ENCODE measurements at places on chromosomes 6 and 20.
A peak's percentile ranks its signal among the peaks of the same experiment; 100 is the strongest.

DNA sequence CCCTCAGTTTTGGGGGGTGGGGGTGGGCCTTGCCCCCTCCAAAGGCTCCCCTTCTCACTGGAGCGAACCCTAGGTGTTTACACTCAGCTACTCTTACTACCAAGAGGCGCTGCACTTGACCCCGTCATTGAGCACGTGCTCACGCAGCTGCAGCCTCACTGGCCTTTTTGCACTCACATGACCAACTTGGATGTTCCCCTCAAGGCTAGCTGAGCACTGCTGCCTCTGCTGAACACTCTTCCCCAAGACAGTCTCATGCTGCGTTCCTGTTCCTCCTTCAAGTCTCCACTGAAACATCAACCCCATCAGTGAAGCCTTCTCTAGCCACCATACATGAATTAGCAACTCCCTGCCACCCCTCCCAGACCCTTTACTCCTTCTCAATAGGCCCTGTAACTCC, 4.0 kb downstream of the SOD2 start:
- no peak for DNase-seq

DNA sequence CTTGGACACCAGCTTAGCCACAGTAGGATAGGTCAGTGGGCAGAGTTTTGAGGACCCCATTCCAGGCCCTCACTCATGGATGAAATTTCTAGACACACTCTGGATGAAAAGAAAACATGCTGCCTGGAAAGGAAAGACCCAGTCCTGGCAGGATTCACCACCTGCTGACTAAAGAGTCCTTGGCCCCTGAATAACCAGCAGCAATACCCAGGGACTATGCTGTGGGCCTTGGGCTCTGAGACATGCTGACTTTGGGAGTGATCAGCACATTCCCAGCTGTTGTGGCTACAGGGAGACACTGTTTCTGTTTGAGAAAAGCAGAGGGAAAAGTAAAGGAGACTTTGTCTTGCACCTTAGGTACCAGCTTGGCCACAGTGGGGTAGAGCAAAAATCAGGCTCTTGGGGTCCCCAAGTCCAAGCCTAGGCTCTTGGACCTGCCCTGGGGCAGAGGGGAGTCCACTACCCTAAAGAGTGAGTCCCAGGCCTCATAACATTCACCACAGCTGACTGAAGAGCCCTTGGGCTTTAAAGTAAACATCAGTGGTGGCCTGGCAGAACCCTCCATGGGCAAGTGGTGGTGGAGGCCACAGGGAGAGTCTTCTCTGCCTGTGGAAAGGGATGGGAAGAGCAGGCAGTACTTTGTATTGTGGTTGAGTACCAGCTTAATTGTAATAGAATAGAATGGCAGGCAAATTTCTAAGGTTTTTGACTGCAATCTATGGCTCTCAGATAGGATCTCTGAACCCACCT, 516.8 kb downstream of the BCKDHB start:
- DNase-seq, result no peak

GRCh38 chr6:34560366-34561226, 4.5 kb upstream of the SPDEF start:
- DNase-seq, result peak; percentile 28

DNA sequence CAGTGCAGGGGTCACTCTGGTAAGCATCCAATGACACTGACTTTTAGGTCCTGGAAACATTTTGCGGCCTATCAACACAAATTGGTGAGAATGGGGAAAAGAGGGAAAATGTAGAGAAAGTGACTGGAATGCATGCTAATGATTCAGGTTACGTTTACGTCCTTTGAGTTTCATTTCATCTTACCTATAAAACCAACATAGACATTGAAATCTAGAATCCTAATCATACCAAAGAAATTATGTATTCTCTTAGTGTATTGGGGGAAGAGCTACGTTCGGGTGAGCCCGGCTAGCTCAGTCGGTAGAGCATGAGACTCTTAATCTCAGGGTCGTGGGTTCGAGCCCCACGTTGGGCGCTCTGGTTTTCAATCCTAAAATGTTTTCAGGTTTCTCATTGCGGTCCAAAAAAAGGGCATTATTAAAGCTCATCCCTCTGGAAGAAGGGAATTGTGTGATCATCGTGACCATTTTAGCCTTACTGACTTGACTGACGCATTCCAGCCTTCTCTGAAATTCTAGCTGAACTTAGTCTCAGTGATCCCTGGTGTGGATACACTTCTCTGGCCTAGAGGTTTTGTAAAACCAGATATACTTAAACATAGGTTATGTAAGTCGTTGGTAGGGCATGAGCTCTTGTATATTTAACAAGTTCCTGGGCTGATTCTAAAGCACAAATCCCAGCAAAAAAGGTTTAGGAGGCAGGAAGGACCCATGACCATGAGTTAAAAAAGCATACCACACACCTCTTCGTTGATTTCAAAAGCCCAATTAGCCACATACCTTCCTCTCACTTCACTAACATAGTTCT, 18.3 kb downstream of the HMGN4 start:
- DNase-seq, result peak; percentile 46

DNA sequence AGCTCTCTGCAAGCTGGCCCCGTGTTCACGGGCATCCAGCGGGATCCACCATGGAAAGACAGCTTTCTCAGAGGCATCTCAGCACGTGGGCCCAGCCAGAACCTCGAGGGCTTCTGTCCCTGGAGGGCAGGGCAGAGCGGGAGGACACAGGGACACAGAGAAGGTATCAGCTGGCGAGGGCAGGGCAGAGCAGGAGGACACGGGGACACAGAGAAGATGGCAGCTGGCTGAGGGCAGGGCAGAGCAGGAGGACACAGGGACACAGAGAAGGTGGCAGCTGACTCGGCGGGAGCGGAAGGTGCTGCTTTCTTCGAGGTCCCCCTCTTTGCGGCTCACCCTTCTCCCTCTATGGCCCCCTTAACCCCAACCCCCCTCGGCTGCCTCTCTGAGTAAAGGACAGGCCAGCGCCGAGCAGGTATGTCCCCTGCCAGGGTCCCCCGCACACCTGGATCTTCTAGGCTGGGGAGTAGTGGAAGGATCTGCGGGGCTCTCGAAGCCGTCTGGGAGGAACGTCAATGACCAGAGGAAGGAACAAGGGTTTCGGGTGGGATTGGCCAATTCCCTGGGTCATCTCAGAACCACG, 28.9 kb upstream of the BHLHE23 start:
- peak; percentile 6 for DNase-seq

DNA sequence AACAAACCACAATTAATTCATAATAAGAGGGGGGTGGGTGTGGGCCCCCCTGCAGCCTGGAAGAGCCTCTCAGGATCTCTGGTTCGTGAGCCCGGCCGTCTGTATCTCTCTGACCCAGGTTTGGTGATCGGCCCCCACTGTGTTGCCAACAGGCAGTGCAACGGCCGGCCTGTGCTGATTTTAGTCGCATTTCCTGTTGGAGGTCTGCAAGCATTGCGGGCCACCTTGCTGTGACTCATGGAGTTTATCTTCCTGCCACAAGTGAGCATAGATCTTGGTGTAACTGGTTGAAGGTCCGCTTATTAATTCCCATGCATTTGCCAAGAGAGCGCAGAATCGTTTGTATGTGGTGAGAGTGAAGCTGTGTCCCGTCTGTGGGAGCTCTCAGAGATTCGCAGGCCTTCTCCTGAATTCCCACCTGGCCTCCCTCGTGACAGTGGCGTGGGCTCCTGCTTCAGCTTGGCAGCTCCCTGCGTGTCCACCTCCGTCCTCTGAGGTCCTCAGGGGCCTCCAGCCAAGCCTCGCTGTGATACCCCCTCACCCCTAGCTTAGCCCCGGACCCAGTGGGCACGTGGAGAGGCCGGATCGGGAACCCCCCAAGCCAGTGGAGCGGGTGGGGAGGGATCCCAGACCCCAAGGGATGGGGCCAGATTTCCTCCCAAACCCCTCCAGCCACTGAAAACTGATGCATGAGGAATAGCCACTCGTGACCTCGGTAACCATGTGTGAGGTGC, 269.8 kb downstream of the CDH4 start:
- DNase-seq, result no peak

- no peak for DNase-seq
These were observed 17.5 kb upstream of the NFATC2 start for GRCh38 chr20:51560042-51560441.

DNA sequence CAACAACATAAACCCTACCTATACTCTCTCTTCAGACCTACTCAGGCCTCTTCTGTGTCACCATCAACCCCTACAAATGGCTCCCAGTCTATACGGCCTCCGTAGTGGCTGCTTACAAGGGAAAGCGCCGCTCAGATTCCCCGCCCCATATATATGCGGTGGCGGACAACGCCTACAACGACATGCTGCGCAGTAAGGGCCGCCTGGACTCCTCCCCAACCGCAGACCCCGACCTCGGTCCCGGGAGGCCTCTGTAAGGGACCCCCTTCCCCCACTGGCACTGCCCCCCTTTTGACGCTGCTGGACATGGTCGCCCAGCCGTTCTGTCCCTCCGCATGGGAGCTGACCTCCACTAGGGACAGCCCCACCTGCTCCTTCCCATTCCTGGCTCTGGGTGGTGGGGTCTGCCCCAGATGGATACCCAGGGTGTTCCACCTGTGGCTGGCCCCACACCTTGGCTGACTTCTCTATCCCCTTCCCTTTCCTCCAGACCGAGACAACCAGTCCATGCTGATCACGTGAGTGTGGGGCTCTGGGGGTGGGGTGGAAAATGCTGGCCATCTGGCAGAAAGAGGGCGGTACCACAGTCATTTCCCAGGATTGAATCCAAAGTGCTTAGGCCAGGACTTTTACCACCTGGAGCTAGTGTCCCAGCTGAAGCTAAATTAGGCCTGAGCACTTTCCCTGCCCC, 25.0 kb downstream of the MYH7B start:
- DNase-seq, result peak; percentile 61

DNA sequence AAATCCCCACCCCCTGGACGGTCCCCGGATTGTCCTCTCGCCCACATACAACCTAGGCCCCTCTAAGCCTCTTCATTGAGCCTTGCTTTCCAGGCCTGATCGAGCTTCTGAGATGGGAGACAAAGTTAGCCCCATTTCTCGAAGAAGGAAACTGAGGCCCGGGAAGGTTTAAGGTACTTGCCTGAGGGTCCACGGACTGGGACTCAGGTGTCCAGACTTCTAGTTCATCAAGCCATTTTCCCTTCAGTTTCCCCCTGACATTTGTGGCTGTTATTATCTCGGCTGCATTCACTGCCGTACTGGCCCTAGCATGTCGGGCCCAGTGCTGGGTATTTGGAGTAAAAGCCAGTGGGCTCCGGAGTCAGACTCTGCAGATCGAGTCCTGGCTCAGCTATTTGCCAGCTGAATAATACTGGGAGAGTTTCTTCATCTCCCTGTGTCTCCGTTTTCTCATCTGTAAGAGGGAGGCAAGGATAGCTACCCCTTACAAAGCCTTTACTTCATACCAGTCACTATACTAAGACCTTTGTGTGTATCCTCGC, 633 bp downstream of the RPRD1B start:
- no peak for DNase-seq

DNA sequence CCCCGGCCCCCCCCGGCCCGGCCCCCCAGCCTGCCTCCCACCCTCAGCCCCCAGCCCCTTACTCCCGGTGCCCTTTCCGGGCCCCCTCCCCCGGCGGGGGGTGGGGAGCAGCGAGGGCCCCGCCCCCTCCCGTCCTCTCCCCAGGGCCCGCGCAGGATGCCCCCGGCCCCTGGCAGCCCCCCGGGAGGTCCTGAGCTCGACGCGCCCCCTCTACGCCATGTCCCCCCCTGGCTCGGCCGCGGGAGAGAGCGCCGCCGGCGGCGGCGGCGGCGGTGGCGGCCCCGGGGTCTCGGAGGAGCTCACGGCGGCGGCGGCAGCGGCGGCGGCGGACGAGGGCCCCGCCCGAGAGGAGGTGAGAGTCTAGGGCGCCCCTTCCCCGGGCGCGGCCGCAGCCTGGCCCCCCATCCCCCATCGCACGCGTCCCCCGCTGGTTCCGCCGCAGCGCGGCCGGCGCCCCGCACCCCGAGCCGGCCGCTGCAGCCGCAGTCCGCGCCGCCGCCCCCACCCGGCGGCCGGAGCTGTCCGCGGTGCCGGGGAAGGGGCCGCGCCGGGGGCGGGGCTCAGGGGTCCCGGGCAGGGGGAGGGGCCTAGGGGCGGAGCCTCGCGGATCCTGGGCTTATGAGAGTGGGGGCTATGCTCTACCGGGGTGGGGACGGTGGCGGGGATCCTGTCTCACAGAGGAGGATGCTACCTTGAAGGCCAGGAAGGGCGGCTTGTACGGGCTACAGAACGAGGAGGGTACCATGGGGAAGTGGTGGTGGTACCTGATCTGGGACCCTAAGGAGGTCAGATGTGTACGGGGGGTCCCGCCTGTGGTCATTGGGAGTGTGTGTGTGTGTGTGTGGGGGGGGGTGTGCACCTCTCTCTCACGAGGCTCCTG, 516 bp downstream of the TMEM151B start:
- DNase-seq, result no peak

DNA sequence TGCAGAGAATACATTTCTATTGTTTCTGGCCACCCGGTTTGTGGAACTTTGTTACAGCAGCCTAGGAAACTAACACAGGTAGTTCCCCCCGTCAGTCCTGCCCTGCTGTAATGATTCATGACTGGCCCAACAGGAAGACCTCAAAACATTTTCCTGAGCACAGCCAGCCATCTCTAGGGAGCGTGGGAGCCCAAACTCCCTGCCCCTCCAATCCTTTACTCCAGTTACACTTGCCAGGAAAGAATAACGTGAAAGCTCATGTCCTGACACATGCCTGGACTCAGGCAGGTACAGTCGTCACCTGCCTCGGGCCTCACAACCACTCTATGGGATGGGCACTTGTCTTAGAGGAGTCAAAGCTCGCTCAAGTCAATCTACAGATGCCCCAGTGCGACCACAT, 8.4 kb downstream of the TXNDC5 start:
- no peak for DNase-seq

All from left ventricle myocardium inferior (tissue), 1 donor.